Adrenal gland (tissue), 19 donors: ENCODE measurements at places on chromosomes 1 and 21.

- H3K27ac ChIP-seq: no peak overlapping the region
- no peak overlapping the region for H3K4me3 ChIP-seq
- DNase-seq: no peak
Observed at GRCh38 chr1:199010933-199011332, 372.1 kb downstream of the PTPRC start.

DNA sequence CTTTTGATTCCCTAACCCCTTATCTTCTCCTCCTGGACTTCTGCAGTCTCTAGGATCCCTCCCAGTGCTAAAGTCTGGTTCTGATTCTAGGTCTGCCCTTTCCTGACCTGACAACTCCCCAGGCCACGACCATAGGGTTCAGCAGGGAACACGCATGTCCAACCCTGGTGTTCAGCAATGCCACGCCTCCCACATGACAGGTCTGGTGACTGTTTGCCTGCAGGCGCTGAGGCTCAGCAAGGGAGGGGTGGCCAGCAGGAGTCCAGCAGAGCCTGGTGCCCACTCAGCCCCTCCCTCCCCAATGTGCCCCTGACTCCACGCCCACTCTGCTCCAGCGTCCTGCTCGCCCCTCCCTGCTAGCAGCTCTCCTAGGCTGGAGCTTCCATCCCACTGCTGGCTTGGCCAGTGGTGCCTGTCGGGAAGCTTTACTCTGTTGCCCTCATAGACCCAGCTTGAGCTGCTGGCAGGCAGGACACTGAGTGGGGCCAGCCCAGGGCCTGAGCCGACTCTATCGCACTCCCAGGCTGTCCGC is 17.3 kb downstream of the SLC9A1 start:
- no peak overlapping the region for H3K4me3 ChIP-seq
- no peaks in the 10 kb centered on the region for H3K27me3 ChIP-seq
- no peaks in the 10 kb centered on the region for H3K36me3 ChIP-seq
- peaks cover 37% of the 10 kb centered on the region for H3K4me1 ChIP-seq
- DNase-seq: no peak
- no peak overlapping the region for H3K27ac ChIP-seq

DNA sequence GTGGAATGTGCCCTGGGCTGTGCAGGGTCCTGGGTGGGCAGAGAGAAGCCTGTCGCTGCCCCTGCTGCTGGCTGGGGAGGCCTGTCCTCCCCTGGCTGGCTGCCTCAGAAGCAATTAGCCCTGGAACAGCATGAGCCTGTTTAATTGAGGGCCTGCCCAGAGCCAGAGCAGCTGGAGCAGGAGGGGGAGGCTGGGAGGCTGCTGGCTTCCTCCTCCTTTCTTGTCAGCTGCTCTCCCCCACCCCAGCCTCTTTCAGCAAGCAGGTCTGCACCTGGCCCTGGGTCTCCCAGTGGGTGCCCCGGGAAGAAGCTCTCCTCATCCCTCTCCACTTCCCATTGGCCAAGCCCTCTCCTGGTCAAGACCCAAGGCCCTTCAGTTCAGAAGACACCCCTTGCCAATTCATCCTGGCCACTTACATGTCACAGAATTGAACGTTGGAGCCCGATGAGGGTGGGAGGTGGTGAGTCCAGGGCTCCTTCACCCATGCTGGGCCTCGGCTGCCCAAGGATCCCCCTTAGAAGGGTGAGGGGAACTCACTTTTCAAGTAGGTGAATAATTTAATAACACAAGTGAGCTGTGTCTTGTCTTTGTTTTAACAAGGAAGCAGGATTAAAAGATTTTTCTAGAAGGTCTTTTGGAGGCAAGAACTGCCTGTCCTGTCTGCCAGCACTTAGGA is 13.2 kb downstream of the AMPD2 start:
- H3K4me1 ChIP-seq: peaks cover 11% of the 10 kb centered on the region
- H3K4me3 ChIP-seq: no peak overlapping the region
- H3K36me3 ChIP-seq: peaks cover 33% of the 10 kb centered on the region
- H3K27me3 ChIP-seq: no peaks in the 10 kb centered on the region

DNA sequence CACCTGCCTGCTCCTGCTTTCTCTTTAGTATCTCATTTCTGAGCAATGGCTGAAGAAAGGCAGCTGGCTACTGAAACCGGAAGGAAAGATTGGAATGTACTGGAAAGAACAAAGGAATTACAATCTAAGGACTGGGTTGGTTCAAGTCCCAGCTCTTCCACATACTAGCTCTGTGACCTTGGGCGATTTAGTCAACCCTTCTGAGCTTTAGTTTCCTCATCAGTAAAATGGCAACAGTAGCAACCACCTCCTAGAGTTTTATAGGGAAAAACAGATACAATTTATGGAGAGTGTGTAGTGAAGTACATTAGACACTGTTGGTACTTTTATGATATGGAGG is 158.8 kb downstream of the KAZN start:
- no peak for DNase-seq
- H3K27me3 ChIP-seq: peaks cover 3% of the 10 kb centered on the region
- H3K4me3 ChIP-seq: no peak overlapping the region
- H3K4me1 ChIP-seq: no peaks in the 10 kb centered on the region
- no peaks in the 10 kb centered on the region for H3K36me3 ChIP-seq
- H3K27ac ChIP-seq: no peak overlapping the region

DNA sequence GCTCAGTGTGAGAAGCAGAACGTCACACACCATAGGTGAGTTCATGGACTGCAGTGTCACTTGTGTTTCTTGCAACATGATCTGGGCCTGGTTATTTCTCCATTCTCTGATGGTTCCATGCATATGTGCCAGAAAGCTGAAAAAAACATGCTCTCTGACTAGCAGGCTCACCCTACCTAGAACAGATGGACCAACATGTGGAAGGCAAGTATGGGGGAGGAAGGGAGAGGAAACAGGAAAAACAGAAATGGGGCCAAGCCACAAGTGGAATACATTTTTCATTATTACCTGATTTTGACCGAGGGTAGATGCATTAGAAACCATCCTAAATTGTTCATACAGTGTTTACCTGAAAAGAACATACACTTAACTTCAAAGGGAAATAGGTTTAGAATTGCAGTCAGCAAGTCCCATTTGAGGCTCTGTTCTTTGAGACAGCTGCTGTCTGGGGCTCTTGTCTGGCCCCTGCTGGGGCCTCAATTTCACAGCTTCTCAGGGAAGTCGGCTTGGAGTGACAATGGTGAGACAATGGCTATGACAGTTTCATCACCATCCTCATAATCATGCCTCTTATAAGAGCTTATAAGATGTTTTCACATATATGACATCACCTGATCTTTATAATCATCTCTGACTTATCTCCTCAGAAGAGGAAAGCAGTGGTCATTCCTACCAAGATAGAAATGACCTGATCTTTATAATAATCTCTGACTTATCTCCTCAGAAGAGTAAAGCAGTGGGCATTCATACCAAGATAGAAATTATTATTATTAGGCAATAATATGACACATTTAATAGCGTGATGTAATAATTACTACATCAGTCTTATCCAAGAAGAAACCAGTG is 327.3 kb downstream of the SIPA1L2 start:
- no peak overlapping the region for H3K27ac ChIP-seq
- H3K27me3 ChIP-seq: no peaks in the 10 kb centered on the region
- H3K4me1 ChIP-seq: no peaks in the 10 kb centered on the region
- H3K36me3 ChIP-seq: no peaks in the 10 kb centered on the region

DNA sequence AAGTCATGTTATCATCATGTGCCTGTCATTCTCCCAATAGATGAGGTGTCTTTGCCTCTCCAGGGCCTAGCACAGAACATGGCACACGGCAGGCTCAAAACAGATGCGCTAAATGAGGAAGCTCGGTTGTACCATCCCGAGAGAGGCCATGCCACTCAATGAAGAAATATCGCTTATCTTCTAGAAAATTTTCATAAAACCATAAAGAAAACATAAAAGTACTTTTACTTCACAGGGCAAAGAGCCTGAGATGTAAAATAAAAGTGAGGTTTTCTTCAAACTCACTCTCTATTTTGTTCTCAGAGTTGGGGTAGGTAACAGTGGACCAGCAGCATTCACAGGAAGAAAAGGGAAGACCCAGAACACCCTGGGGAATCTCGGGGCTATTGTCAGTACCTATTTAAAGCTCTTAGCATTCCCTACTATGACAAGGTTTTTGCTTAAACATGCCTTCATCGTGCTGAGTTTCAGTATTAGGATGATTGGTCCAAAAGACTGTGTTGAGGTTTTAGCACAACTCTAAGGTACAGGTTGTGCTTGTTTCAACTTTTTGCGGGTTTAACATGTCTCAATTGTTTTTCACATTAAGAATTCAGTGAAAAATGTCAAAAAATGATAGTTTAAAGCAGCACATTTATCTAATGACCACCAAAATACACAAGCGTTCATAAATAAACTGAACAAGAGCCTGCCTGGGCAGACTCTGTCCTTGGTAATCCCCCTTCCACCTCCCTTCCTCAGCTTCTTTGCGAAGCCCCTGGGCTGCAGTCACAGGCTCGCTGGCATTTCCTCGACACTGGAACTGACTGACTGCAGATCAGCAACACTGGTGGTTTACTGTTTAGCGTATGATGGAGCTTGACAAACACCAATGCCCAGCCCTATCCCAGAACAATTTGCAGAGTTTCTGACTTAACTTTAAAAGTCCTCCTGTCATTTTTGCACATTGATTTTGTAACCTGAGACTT is 55.6 kb downstream of the COQ8A start:
- H3K36me3 ChIP-seq: peaks cover 3% of the 10 kb centered on the region
- no peak overlapping the region for H3K27ac ChIP-seq
- no peak for DNase-seq
- no peak overlapping the region for H3K4me3 ChIP-seq

GRCh38 chr1:166489670-166490436 is 323.1 kb upstream of the FAM78B start:
- peak overlapping the region; percentile 28 for H3K27ac ChIP-seq
- H3K4me1 ChIP-seq: no peaks in the 10 kb centered on the region
- H3K4me3 ChIP-seq: no peak overlapping the region

DNA sequence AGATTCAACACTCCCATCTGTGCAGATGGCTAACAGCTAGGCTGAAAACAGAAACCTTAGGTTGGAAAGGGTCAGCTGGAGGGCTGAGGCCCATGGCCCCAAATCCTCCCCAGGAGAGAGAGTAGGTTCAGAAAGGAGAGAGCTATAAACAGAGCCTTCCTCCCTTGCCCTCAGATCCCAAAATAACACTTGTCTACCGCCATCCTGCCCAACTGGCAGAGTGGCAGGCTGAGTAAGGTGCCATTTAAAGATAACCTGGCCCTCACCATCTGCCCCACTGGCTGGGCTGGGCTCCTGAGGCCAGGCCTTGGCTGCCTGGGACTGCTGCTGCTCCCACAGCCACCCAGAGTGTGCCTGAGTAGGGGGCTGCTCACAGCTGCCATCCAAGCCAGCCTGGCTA is 4.3 kb upstream of the SHISA4 start:
- peaks cover 46% of the 10 kb centered on the region for H3K4me1 ChIP-seq
- no peaks in the 10 kb centered on the region for H3K36me3 ChIP-seq

DNA sequence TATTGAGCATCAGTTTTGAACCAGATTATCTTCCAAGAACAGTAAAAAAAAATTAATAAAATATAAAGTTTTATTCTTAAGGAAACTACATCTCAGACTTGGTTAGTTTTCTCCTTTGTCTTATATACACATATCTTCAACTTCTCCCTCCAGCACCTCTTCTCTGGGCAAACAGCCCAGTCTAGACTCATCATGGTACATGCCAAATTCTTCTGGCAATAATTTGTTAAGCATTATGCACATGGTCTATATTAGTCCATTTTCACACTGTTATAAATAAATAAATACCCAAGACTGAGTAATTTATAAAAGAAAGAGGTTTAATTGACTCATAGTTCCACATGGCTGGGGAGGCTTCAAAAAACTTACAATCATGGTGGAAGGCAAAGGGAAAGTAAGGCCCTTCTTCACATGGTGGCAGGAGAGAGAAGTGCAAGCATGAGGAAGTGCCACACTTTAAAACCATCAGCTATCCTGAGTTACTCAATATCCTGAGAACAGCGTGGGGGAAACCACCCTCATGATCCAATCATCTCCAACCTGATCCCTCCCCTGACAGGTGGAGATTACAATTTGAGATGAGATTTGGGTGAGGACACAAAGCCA is 108.7 kb upstream of the RNPC3 start:
- H3K36me3 ChIP-seq: no peaks in the 10 kb centered on the region
- H3K4me3 ChIP-seq: no peak overlapping the region
- no peak for DNase-seq
- no peak overlapping the region for H3K27ac ChIP-seq

- no peaks in the 10 kb centered on the region for H3K4me1 ChIP-seq
- H3K36me3 ChIP-seq: no peaks in the 10 kb centered on the region
- H3K27ac ChIP-seq: no peak overlapping the region
Observed at GRCh38 chr1:67228791-67229190, 62.5 kb downstream of the IL23R start.

DNA sequence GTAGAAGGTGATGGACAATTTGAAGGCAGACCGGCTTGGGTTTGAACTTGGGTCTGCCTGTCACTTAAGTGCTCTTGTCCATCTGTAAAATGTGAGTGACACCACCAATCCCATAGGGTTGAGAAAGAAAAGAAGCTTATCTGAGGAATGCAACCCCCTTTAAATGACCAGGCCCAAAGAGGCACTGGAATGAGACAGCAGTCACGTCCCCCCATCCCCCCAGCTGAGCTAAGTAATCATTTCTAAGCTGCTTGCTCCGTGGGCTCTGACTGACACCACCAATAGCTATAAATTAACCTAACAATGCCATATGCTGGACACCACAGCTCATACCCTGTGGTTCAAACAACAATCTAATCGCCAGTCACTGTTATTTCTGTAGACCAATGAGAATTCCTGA is 15.1 kb downstream of the LCA5L start:
- H3K4me1 ChIP-seq: no peaks in the 10 kb centered on the region
- no peak overlapping the region for H3K4me3 ChIP-seq
- H3K27me3 ChIP-seq: no peaks in the 10 kb centered on the region
- no peak overlapping the region for H3K27ac ChIP-seq

DNA sequence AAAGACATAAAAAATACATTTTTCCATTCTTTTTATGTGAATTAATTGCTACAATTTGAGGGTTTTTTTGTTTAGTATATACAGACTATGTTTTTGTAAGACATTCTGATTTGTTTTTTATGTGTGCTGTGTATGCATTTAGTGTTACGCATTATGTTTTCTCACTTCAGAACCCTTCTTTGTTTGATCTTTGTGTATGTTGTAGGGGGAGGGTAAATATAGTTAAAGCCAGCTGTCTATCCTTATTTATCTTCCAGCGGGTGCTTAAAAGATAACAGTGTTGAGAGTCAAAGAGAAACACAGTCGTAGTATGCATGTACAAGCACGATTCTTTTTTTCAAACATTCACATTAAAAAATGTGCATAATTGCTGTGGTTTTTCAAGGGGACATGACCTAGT is 97.5 kb upstream of the KIAA1614 start:
- H3K27ac ChIP-seq: no peak overlapping the region
- H3K27me3 ChIP-seq: no peaks in the 10 kb centered on the region
- no peaks in the 10 kb centered on the region for H3K4me1 ChIP-seq
- no peaks in the 10 kb centered on the region for H3K36me3 ChIP-seq
- no peak overlapping the region for H3K4me3 ChIP-seq

- no peak overlapping the region for H3K4me3 ChIP-seq
- DNase-seq: no peak
- no peaks in the 10 kb centered on the region for H3K4me1 ChIP-seq
- no peaks in the 10 kb centered on the region for H3K36me3 ChIP-seq
- no peaks in the 10 kb centered on the region for H3K27me3 ChIP-seq
Observed at GRCh38 chr1:94020764-94021579, 100.0 kb downstream of the ABCA4 start.

GRCh38 chr1:61270761-61271411 is 188.5 kb downstream of the NFIA start:
- H3K27me3 ChIP-seq: no peaks in the 10 kb centered on the region
- no peaks in the 10 kb centered on the region for H3K36me3 ChIP-seq
- H3K4me3 ChIP-seq: no peak overlapping the region
- peaks cover 21% of the 10 kb centered on the region for H3K4me1 ChIP-seq
- H3K27ac ChIP-seq: no peak overlapping the region
